ENCODE measurements at places on chromosomes 7 and 10.

GRCh38 chr10:63388421-63389031 is 77.3 kb downstream of the JMJD1C start:
- DNase-seq: no peak

- DNase-seq: no peak
Observed at GRCh38 chr10:120749856-120750566, 101.2 kb upstream of the WDR11 start.

GRCh38 chr10:35751347-35751746 is 109.3 kb upstream of the FZD8 start:
- DNase-seq: no peak

DNA sequence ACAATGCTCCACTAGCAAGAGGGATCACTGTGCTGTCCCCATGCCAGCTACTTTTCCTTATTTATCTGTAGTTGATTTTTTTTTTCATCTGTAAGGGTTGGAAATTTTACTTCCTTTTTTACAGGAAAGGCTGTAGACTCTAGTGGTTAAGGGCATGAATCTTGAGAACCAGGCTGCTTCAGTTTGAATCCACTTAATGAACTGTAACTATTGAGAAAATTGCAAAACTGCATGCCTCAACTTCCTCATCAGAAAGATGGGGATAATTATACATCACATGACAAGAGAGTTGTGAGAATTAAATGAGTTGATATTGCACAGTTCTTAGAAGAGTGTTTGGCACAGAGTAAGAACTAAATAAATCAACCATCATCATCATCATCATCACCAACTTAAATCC is 106.4 kb upstream of the GSDME start:
- no peak for DNase-seq

DNA sequence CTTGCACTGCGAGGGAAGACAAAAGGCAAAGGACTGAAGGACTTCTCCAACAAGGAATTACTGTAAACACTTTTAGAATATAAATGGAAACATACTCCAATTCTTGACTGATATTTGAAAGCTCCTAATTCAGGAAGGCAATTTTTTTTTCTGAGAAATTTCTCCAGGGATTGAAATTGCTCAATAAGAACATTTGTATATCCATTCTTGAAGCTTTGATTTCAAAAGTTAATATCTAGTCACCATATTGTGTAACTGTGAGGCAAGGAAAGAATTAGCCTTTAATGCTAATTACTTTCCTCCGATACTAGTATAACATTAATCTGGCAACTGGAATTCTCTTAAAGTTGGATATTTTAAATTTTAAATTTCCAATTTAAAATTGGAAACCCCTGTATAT is 188.4 kb upstream of the COL1A2 start:
- DNase-seq: no peak

Measured in NCI-H524 treated with DMSO at 0.1 percent for 48 hours (cell line).